ENCODE measurements at places on chromosomes 4 and X. TPM values are rescaled to one million over a fixed set of nuclear protein-coding genes. Genes with fewer than 3 reads are reported as not detected.

DNA sequence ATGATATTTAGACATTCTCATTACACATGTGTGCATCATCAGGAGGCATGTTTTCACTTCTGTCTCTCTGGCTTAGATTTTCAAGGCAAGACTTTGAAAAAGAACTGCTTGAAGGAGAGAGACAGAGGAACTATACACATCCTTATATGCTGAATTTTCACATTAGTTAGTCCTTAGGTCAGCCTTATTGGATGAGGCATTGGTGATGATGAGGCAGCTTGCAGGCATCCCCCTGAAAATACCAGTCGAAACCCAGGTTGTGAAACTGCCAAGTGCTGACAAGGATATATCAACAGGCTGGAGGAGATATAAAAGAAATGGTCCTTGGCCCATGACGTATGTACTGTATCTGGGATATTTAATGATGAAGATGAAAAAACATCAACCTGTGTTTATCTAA lies 297.2 kb upstream of the AADAT start:
- no peak for DNase-seq
- H3K27me3 ChIP-seq = no peaks in the 10 kb centered on the region
- no peak overlapping the region for H3K4me3 ChIP-seq
- H3K27ac ChIP-seq = no peak overlapping the region
- H3K4me1 ChIP-seq = no peaks in the 10 kb centered on the region
- no peaks in the 10 kb centered on the region for H3K36me3 ChIP-seq

DNA sequence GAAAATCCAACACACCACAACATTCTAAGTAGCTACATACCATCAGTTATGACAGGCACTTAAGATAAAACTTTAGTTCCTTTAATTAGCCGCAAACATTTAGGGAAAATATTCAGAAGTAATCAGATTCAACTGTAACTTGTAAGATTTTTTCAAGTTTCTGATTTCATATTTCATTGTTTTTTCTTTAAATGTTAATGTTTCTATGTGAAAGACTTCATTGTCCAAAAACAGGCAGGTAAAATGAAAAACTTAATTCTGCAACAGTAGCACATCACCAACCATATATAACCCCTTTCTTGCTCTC lies 11.6 kb upstream of the ODAM start:
- no peaks in the 10 kb centered on the region for H3K27me3 ChIP-seq
- H3K36me3 ChIP-seq = no peaks in the 10 kb centered on the region
- H3K4me1 ChIP-seq = no peaks in the 10 kb centered on the region
- DNase-seq = no peak
- H3K27ac ChIP-seq = no peak overlapping the region
- H3K4me3 ChIP-seq = no peak overlapping the region

GRCh38 chrX:6678313-6678712 lies 143.4 kb upstream of the VCX3A start:
- H3K27me3 ChIP-seq = no peaks in the 10 kb centered on the region
- H3K36me3 ChIP-seq = no peaks in the 10 kb centered on the region
- DNase-seq = no peak
- H3K4me3 ChIP-seq = no peak overlapping the region
- no peak overlapping the region for H3K27ac ChIP-seq

- H3K36me3 ChIP-seq = no peaks in the 10 kb centered on the region
- DNase-seq = no peak
- H3K27ac ChIP-seq = no peak overlapping the region
- no peaks in the 10 kb centered on the region for H3K4me1 ChIP-seq
These were observed 37.6 kb upstream of the HPGD start for GRCh38 chr4:174559894-174560293.

DNA sequence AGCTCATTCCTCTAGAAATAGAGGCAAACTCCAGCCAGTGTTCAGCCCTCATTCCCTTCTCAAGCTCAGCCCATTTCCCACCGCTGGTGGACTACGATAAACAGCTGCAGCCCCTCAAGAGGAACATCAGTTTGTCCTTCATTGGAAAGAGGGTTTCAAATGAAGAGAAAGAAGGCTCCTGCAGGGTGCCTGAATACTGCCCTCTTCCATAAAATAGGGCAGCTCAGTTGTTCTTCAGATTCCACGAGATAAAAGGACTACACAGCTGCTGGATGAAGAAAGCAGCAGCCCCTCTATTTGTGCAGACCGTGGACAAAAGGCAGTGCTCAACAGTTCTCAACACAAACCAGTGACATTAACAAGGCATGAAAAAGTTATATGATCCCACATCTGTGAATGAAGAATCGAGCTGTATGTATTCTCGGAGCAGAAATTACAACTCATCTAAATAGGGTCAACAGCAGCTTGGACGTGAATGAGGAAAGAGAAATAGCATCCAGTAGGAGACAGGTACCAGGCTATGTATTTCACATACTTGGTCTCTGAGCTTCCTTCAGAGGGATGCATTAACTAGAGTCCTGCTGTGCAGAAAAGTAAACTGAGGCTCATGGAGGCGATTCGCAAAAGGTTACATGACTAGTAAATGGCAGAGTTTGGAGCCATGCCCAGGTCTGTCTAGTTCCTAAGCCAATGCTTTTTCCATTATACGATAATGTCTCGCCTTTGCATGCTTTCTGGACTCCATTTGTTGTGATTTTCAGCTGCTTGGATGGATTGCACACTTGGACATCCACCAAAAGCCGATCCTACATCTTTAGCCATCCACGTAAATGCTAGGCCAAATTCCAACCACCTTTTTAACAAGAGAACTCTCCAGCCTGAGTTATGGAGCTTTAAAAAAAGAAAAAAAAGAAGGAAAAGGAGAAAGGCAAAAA lies 301.2 kb upstream of the PPARGC1A start:
- no peaks in the 10 kb centered on the region for H3K4me1 ChIP-seq
- no peak overlapping the region for H3K27ac ChIP-seq
- no peak for DNase-seq
- no peaks in the 10 kb centered on the region for H3K27me3 ChIP-seq

DNA sequence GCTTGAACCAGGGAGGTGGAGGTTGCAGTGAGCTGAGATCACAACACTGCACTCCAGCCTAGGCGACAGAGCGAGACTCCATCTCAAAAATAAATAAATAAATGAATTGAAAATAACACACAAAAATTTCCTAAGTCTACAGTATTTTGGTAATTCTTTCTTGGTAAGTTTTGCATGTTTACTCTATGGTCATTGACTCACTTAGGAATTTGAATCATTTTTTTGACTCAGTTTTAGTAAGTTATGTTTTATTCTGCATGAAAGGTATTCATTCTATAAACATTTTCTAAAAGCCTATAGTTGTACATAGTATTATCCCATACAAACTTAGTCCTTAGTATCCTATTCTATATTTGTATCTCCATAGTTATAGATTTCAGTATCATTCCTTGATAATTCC lies 772.9 kb upstream of the SLIT2 start:
- no peak overlapping the region for H3K27ac ChIP-seq
- no peaks in the 10 kb centered on the region for H3K4me1 ChIP-seq
- H3K36me3 ChIP-seq = no peaks in the 10 kb centered on the region
- H3K27me3 ChIP-seq = no peaks in the 10 kb centered on the region

GRCh38 chr4:100497791-100498190 lies 20.0 kb downstream of the EMCN start:
- no peaks in the 10 kb centered on the region for H3K4me1 ChIP-seq
- H3K27me3 ChIP-seq = no peaks in the 10 kb centered on the region
- H3K36me3 ChIP-seq = no peaks in the 10 kb centered on the region

GRCh38 chr4:122536001-122536400 lies 79.5 kb upstream of the IL2 start:
- H3K4me1 ChIP-seq = no peaks in the 10 kb centered on the region
- H3K27ac ChIP-seq = no peak overlapping the region

MAOA gene
- 61.4 TPM for polyA plus RNA-seq

PNMA6A gene
- 2.9 TPM for polyA plus RNA-seq

FAT4 gene
- 1.7 TPM for polyA plus RNA-seq

SLC26A1 gene
- polyA plus RNA-seq = 0.06 TPM

ENPEP gene
- polyA plus RNA-seq = 4.0 TPM

DGAT2L6 gene
- not detected for polyA plus RNA-seq

Data from heart right ventricle (tissue), 16 donors.